ENCODE measurements at places on chromosomes 3 and 15.

GRCh38 chr15:83323296-83323711 lies 38.8 kb upstream of the BNC1 start:
- no peak for DNase-seq

DNA sequence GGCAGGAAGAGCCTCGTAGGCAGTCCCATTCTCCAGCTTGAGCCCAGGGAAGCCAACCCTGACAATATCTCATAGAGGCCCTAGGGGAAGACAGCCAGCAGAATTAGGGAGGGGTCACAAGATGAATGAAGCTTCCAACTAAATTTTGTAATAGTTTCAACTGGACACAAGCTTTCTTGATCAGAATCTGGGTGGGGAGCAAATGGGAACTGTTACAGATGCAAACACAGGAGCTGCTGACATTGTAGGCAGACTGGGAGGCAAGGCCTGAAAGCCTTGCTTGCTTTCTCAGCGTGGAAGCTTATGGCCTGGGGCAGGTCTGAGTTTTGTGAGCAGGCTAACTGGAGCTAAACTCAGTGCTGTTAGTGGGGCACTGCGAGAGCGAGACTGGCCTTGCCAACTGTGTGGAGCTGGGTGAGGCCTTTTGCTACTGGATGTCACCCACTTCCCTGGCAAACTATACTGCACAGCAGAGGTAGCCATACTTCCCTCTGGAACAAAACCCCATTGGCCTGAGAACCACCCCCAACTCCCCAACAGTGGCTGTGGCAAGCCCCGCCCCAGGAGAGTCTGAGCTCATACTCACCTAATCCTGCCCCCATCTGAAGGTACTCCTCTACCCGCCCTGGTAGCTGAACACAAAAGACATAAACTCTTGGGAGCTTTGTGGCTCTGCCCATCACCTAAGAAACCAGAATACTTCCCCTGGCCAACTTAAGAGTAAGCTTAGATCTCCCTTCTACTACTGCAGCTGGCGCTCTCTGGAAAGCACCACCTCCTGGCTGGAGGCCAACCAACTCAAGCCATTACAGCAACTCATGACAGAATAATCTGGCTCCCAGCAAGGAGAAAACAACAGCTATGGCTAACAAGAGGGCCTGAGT lies 42.9 kb downstream of the CFAP20DC start:
- DNase-seq = no peak

DNA sequence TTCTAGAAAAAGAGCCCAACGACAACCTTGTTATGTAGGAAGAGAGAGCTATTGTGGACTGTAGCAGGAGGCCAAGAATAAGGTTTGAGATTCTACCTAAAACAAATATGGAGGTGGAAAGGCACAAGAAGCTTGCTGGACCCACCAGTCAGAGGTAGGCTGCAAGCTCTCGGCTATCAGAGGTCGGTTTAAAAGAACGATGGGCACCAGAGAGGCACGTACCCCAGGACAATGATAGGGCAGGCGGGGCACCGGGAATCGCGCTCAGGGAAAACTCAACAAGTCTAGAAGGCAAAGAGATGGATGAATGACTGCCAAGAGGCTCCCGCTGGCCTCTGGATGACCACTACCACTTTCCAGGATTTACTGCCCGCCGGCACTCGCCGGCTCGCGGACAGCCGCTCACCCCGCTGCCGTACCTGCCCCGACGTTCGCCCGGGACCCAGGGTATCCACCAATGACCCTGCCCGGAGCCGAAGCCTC lies 1.1 kb downstream of the HDGFL3 start:
- DNase-seq = no peak

DNA sequence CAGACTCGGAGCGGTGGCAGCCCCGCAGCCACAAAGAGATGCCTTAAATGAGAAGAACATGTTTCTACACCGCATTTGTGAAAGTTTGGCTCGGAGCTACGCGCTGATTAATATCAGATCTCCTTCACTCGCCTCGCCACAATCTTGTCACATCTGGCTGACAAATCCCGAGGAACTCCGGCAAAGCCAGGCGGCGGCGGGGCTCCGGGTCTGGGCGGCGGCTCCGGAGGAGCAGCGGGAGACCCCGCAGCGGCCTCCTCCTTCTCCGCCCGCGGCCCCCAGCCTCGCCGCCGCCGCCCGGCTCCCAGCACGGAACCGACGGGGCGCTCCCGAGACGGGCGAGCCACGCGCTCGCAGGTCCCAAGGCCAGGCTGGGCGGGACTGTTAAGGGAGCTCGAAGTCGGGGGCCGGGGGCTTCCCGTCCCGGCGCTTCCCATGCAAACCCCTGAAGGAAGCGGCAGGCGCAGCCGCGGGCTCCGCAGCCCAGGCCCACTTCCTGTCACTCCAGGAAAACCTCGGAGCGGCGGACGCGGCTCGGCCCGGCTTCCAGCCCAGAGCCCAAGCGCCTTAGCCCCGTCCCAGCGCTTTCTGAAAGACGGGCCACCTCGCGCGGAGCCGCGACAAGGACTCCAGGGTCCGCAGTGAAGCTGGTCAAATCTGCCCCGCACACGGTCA lies 1.2 kb downstream of the BNC1 start:
- no peak for DNase-seq

DNA sequence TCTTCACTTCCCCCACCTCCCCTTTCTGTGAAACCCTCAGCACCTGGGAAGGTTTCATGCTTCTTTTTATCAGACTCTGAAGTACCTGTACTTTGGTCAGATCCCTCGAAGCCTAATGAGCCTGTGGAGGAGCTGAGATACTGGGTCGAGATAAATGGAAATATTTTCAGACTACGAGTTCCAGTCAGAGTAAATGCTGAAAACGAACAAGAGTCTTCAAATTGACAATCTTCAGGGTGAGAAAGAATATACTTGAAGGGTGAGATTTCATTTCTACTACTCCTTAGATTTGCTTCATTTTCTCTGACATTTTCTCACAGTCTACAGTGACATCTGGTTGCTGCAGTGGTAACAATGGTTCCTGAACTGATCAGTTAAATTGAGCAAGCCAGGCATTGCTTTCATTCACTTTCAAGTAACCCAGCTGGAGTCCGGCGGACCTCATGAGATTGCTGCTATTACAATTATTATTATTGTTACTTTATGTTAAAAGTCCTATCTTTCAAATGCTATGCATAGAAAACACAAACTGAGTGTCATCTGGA lies 337.2 kb downstream of the VGLL3 start:
- DNase-seq = no peak

DNA sequence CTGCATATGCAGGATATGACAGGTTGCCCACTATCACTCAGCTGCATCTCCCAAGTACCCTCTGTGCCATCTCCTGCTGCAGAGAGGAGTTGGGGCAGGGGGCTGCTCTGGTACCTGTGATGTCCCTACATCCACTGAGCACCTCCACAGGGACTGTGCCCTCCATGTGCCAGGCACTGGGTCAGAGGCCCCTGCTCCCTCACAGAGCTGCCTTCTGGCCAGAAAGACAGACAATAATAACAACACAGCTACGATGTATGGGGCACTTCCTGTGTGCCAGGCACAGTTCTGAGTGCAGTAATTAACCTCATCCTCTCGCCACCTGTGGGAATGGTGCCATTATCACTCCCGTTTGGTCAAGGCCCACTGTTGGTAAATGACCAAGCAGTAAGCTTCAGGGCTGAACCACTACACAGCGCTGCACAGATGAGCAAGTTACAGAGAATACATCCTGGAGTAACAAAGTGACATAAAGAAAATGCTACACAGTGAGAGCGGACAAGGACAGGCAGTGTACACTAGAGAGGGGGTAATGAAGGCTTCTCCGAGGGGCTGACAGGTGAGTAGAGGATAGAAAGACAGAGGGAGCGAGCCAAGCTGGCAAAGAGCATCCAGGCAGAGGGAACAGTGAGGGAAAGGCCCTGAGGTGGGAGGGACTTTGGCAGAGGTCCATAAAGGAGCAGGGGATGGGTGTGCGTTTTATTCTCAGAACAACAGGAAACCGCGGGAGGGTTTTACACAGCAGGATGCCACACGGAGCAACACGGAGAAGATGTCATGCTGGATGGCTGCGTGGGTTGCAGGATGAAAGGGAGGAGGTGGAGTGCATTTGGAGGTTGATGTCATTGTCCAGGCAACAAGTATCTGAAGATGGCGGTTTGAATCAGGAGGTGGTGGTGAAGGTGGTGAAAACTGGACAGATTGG lies 13.6 kb downstream of the WNT7A start:
- no peak for DNase-seq

DNA sequence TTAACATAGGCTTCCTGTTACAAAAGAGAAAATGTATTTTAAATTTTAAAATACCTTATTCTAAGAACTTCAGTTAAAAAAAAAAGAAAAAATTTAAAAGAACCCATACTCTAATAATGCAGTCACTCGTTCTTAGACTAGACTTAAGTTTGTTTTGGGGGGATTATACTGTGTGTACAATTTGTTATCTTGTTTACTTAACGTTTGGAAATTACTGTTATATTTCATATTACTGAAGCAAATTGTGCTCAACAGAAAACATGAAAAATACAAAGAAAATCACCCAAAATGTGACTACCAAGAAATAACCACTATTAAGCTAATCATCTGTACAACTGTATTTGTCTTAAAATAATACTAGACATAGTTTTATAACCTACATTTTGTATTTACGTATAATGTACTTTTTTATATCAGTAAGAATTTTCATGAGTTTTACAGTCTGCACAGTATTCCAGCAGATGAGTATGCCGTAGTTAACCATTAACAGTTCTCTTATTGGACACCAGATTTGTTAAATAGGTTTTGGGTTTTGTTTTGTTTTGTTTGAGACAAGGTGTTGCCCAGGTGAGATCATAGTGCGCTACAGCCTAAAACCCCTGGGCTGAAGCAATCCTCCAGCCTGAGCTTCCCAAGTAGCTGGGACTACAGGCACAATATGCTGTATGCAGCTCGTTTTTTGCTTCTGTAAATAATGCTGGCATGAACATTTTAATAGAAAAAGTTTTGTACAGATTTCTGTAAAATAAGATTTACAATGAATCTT lies 88.8 kb upstream of the CHD2 start:
- no peak for DNase-seq

DNA sequence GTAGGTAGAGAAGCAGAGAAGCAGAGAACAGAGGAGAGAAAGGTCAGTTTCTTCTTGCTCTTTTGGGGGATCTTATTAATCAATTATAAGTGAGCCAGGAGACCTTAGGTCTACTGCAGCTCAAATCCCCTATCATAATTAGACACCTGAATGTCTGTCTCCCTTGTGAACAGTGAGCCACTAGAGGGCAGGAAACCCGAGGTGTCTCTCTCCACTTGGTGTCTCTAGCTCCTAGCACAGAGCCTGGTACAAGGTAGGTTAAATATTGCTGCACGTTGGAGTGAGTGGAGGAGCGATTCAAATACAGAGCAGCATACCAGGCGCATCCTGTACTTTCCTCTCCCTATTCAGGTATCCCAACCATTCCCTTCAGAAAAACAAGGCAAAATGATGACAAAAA lies 2.0 kb upstream of the ST8SIA2 start:
- DNase-seq = no peak

DNA sequence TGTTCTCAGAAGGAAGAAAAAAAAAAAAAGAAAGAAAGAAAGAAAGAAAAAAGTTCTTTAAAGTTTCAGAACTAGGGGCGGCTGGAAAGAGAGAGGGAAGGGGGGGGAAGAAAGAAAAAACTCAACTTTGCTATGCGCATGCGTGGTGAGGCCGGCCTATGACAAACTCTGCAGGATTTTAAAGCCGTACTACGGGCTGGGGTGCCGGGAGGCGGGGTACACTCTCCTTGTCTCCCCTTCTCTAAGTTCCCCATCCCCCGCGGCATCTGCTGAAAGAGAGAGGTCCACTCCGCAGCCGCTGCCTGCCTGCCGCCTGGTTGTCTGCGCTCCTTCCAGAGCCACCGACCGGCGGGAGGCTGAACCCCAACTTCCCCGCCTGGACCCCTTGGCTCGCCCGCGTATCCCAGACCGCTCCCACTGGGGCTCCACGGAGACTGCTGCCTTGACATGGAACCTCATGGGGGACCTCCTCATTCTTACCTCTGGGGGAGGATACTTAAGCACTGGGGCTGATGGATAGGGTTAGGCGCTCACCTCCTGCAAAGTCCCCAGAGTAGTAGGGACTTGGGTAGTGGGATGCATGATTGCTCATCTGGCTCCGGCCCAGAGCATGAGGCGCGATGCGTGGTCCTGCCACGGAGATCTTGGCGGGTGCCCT lies 1.4 kb upstream of the WNT5A start:
- DNase-seq = peak; percentile 52

DNA sequence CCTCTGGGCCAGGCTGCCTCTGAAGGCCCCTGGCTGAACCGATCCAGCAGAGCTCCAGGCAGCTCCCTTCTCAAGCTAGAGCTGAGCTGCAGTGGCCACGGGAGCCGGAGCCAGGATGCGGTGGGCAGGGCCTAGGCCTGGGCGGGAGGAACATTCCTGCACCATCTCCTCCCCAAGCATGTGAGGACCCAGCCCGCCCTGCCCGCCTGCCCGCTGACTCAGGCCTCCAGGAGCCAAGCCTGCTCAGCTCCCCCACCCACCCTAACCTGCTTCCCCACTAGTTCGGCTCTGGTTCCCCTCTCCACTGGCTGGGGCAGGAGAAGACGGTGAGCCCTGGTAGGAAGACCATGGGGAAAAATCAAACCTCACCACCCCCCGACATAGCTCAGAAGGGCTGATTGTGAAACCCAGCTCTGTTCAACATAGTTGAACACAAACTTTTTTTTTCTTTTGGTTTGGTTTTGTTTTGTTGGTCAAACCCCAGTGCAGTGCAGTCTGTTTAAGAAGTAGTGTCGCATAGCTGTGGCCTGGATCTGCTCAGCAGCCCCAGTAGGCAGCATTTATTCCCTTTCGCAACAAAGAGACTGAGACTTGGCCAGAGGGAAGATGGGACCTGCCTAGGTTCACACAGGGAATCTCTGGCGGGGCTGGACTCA lies 13.5 kb downstream of the SNX33 start:
- DNase-seq = no peak

GRCh38 chr3:52023860-52024764 lies 28.4 kb upstream of the RPL29 start:
- peak; percentile 79 for DNase-seq

DNA sequence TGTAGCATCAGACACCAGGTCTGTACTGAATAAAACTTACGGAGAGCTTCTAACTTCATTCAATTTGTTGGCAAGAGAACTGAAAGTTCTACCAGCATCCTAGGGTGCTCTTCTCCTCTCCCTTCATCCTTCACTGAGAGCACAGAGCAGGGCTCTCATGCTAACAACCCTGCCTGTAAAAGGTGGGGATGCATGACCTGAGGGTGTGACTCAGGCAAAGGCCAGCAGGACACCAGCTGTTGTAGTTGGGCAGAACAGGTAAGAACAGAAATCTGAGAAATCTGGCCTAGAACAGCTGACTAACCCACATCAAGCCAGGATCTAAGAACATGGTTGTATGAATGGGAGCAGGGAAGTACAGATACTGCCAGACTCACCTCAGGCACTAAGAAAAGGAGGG lies 64.2 kb downstream of the MYLK start:
- no peak for DNase-seq

DNA sequence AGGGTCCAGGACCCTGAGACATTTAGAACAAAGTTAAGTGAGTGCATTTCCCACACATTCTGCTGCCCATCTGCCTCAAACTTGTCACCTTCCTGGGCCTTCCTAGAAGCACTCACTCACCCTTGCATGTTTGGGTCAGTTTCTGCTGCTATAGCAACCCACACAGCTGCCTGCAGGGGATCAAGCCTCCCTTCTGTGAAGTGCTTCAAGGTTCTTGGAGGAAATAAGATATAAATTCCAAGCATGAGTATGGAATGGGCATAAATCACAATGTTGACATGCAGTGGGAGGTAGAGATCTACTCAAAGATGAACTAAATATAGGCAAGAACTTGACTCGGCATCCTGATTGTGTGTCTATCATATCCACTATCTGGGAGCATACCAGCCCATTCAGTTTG lies 140.4 kb downstream of the SLC9A9 start:
- DNase-seq = no peak
